Gastrocnemius medialis (tissue), 4 donors: ENCODE measurements at places on chromosomes 3 and 15. TPM values are rescaled to one million over a fixed set of nuclear protein-coding genes. Genes with fewer than 3 reads are reported as not detected.
A peak's percentile ranks its signal among the peaks of the same experiment; 100 is the strongest.

GRCh38 chr15:48622237-48622636 is 23.3 kb downstream of the FBN1 start:
- no peak overlapping the region for H3K4me3 ChIP-seq
- no peaks in the 10 kb centered on the region for H3K36me3 ChIP-seq
- DNase-seq = no peak
- no peaks in the 10 kb centered on the region for H3K27me3 ChIP-seq

DNA sequence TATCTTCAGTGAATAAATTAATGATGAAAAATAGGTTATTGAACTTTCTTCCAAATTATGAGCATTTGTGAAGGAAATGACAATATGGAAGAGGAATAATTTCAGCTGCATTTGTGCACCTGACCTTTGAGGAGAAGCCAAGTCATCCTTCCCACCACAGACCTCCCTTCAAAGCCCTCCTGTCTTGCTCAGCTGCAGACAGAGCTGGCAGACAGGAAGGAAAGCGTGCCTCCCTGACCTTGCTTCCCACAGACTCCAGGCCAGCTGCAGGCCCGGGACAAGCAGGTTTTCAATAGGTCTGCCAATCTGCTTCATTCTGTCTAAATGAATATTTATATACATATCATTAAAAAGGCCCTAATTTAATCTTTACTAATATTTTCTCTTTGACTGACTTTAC is 152.9 kb upstream of the RBMS3 start:
- H3K27me3 ChIP-seq = no peaks in the 10 kb centered on the region
- DNase-seq = no peak
- no peaks in the 10 kb centered on the region for H3K36me3 ChIP-seq
- no peaks in the 10 kb centered on the region for H3K4me1 ChIP-seq

MESP2 gene
- not detected for total RNA-seq

- no peak overlapping the region for H3K27ac ChIP-seq
- H3K4me1 ChIP-seq = peaks cover 25% of the 10 kb centered on the region
- no peaks in the 10 kb centered on the region for H3K36me3 ChIP-seq
- no peak for DNase-seq
- H3K4me3 ChIP-seq = no peak overlapping the region
Observed at GRCh38 chr3:61788623-61789507, 227.5 kb downstream of the PTPRG start.

- no peak for DNase-seq
- H3K4me1 ChIP-seq = no peaks in the 10 kb centered on the region
- H3K36me3 ChIP-seq = no peaks in the 10 kb centered on the region
- no peak overlapping the region for H3K27ac ChIP-seq
- no peak overlapping the region for H3K4me3 ChIP-seq
Observed at GRCh38 chr3:197397838-197398237, 99.4 kb upstream of the DLG1 start.

GRCh38 chr15:86570738-86571137 is 491.1 kb downstream of the AGBL1 start:
- DNase-seq = no peak
- H3K27ac ChIP-seq = no peak overlapping the region
- no peak overlapping the region for H3K4me3 ChIP-seq
- H3K4me1 ChIP-seq = no peaks in the 10 kb centered on the region
- no peaks in the 10 kb centered on the region for H3K36me3 ChIP-seq

CELF6 gene
- 0.13 TPM for total RNA-seq

GRCh38 chr3:126031981-126032471 is 51.9 kb downstream of the SLC41A3 start:
- no peak overlapping the region for H3K27ac ChIP-seq
- no peaks in the 10 kb centered on the region for H3K36me3 ChIP-seq
- no peak overlapping the region for H3K4me3 ChIP-seq
- H3K4me1 ChIP-seq = no peaks in the 10 kb centered on the region
- no peak for DNase-seq

SCN11A gene
- total RNA-seq = not detected

EPHB3 gene
- 0.10 TPM for total RNA-seq

XCR1 gene
- not detected for total RNA-seq

COL7A1 gene
- total RNA-seq = 1.7 TPM

- peaks cover 37% of the 10 kb centered on the region for H3K4me1 ChIP-seq
- DNase-seq = no peak
- H3K4me3 ChIP-seq = no peak overlapping the region
- H3K27ac ChIP-seq = peak overlapping the region; percentile 83
- H3K36me3 ChIP-seq = no peaks in the 10 kb centered on the region
Observed at GRCh38 chr3:134311693-134312071, 61.0 kb upstream of the RYK start.

SPG11 gene
- total RNA-seq = 39.5 TPM

MEIS2 gene
- not detected for total RNA-seq

- no peak overlapping the region for H3K27ac ChIP-seq
- no peak overlapping the region for H3K4me3 ChIP-seq
- no peaks in the 10 kb centered on the region for H3K27me3 ChIP-seq
- peaks cover 5% of the 10 kb centered on the region for H3K4me1 ChIP-seq
- DNase-seq = no peak
- no peaks in the 10 kb centered on the region for H3K36me3 ChIP-seq
Observed at GRCh38 chr15:64122936-64123351, 27.2 kb downstream of the SNX1 start.

DNA sequence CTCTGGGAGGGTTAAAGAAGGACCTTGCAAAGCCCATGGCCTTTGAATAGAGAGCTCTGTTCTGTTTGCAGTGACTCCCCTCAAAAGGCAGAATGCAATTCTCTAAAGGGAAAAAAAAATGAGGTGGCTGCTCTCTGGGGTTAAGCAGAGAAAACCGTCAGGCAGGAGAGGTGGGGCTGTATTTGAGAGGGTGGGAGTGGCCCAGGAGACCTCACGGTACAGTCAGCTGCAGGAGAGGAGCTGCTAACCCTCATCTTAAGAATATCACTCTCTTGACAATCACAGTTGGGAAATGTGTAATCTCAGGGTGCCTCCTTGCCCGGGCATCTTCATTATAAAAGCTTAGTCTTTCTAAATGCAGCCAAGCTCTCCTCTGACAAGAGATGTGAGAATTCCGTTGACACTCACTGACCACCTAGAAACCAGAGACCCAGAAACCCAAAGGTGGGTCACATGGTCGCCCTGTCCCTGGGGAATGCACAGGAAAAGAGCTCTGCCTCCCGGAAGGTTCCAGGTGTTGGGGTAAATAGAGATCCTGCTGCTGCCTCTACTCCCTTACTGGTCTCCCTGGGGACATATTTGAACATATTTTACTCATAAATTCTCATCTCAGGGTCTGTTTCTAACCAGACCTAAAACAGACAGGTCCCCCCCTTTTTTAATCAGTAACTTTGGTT is 159.1 kb upstream of the CTDSPL start:
- H3K27ac ChIP-seq = no peak overlapping the region
- H3K4me1 ChIP-seq = no peaks in the 10 kb centered on the region
- DNase-seq = no peak
- H3K36me3 ChIP-seq = no peaks in the 10 kb centered on the region
- no peak overlapping the region for H3K4me3 ChIP-seq

EPB42 gene
- total RNA-seq = not detected
